ENCODE measurements at places on chromosomes 1 and 21.

DNA sequence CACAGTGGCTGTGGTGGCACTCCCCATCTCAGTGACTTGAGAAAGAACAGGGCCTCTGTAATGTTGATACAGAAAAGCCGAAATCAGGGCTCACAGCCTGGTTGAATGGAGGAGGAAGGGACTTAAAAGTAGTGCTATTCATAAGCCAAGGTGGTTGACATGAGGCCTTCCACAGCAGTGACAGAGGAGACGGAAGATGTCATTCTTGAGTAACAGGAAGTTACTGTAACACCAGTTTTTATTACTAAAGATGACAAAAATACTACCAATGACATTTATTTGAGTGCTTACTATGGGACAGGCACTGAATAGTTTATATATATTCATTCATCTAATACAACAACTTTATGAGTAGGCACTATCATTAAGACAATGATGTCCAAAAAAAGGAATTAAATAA lies 52.8 kb upstream of the GNG12 start:
- no peak for DNase-seq

- DNase-seq, result no peak
Observed at GRCh38 chr1:171139890-171140289, 45.2 kb upstream of the FMO2 start.

- DNase-seq, result no peak
Observed at GRCh38 chr1:215083383-215083961, 935 bp downstream of the KCNK2 start.

- DNase-seq, result no peak
Observed at GRCh38 chr1:82598812-82599211, 798.1 kb downstream of the ADGRL2 start.

GRCh38 chr1:36737038-36737555 lies 254.4 kb upstream of the CSF3R start:
- DNase-seq, result no peak

GRCh38 chr21:33388188-33388587 lies 15.0 kb upstream of the IFNGR2 start:
- DNase-seq, result no peak

GRCh38 chr1:197933016-197933415 lies 15.8 kb downstream of the LHX9 start:
- no peak for DNase-seq

DNA sequence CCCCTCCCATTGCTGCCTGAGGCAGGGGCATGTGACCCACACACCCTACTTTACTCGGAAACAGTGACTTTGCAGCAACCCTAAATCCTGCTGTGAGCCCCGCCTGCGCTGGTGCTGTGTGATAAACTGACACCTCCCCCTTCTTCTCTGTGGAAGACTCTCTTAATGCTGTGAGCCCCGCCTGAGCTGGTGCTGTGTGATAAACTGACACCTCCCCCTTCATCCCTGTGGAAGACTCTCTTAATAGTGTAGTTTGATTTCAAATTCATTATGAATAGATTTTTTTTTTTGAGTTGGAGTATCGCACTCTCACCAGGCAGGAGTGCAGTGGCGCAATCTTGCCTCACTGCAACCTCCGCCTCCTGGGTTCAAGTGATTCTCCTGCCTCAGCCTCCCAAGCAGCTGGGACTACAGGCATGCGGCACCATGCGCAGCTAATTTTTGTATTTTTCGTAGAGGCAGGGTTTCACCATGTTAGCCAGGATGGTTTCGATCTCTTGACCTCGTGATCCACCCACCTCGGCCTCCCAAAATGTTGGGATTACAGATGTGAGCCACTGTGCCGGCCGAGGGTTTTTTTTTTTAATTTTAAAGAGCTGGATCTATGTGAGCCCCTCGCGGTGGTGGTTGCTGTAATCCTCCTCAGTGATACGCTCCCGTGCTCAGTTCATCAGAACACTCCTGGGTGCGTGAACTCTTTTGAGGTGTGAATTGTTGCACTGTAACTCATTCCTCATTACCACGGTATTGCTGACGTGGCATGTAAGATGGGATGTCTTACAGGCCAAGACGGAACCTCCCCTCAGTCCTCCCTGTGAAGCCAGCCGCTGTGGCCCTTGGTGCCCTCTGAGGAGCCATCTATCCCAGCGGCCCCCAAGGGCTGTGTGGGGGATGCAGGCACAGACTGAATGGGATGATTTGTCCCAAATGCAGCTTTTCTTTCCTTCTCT lies 60.3 kb downstream of the GALNT2 start:
- DNase-seq, result no peak
